ENCODE measurements at places on chromosomes 12 and 14.

DNA sequence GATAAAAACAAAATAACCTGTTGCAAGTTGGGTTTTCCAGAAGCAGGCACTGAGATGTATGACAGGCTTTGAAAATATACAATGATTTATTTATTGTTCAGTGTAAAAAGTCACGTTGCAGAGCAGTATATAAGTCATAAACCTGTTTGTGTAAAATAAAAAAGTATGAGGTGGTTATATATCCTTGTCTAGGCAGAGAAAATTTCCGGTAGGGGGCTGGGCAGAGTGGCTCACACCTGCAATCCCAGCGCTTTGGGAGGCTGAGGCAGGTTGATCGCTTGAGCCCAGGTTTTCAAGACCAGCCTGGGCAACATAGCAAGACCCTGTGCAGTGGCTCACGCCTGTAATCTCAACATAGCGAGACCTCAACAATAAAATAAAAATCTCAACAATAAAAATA, 16.2 kb upstream of the PPP1CC start:
- no peak for DNase-seq

- DNase-seq: no peak
These were observed 94.3 kb downstream of the FUT8 start for GRCh38 chr14:65506801-65507200.

DNA sequence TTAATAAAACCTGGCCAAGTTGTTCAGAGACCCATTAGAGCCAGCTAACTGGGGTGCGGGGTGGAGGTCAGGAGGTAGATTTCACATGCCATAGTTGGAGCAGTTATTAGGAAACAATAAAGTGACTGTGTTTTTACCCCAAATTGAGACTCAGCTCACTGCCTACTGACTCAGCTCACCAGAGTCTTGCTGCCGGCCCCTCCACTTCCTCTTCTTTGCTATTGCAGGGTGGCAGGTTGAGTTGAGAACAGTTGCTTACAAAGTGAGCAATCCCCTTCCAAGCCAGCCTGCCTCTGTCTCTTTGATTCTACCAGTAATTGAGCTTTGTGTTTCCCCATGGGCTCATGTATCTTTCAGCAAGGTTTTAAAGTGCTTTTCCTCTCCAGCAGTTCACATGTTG, 12.9 kb downstream of the ST8SIA1 start:
- DNase-seq: no peak

DNA sequence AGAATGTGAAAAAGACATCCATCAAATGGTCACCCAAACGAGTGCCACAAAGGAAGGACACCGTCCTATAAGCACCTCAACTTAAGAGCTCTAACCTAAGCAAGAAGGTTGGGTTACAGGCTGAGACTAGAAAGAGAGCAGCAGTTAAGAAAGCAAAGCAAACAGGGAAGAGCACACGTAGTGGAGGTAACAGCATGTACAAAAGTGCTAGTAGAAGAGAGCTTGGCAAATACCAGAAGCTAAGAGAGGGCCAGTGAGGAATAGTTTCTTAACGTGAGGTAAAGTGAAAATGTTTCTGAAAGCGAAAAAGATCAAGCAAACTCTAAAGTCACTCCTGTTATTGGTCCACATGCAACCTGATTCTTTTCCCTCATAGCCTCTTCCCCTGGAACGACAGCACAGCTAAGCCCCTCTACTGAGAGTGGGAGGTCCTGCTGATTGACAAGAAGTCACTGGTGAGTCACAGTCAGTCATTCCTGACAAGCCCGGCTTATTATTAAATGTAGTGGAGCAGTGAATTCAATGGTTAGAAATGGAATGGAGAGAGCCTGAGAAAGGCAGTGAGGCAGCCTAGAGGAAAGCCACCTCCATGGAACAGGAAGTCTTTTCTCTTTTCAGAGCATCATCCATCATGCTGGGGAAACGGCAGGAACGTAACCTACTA, 204.4 kb downstream of the SLC25A21 start:
- DNase-seq: no peak

DNA sequence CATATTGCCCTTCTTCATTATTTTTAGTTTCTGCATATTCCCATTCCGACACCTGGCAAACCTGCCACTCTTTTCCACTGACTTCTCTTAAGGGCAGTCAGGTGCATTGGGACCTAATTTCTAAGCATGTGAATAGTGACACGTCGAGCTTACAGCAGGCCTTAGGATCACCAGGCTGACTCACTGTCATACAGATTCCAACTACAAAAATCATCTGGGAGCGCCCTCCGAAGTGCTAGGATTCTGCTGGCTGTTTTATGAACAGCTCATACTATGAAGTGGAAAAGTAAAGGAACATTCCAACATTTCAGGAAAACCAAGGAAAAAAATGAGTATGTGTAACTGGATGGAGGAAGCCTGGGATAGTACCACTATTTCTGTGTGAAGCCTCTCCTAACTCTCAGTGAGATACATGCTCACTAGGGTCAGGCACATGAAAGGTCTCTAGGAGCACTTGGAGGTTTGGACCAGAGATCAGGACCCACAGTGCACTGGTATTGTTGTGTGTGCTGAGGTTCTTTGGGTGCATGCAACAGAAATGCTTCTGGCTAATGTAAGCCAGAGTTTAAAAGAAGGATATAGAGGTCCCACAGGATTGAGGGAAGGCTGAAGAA, 257.4 kb downstream of the ZFP36L1 start:
- DNase-seq: no peak

- no peak for DNase-seq
These were observed 25.6 kb upstream of the NFYB start for GRCh38 chr12:104163631-104164030.

GRCh38 chr12:15806826-15807225, 17.6 kb upstream of the EPS8 start:
- DNase-seq: no peak

DNA sequence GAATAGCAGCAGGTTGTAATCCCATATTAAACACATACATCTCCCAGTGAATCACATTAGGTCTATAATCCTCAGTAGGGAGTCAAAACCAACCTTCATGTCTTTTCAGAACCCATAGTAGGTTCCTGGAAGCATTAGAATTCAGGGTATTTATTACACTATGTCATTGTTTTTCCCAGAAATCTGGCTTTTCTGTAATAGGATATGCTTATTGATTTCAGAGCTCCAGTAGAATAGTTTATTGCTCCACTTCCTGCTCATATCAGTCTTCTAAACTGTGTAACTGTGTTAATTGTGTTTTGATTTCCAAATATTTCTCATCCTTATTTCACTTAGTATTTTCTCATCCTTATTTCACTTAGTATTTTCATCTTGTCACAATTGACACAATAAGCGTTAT, 268.0 kb downstream of the CCDC59 start:
- DNase-seq: no peak

DNA sequence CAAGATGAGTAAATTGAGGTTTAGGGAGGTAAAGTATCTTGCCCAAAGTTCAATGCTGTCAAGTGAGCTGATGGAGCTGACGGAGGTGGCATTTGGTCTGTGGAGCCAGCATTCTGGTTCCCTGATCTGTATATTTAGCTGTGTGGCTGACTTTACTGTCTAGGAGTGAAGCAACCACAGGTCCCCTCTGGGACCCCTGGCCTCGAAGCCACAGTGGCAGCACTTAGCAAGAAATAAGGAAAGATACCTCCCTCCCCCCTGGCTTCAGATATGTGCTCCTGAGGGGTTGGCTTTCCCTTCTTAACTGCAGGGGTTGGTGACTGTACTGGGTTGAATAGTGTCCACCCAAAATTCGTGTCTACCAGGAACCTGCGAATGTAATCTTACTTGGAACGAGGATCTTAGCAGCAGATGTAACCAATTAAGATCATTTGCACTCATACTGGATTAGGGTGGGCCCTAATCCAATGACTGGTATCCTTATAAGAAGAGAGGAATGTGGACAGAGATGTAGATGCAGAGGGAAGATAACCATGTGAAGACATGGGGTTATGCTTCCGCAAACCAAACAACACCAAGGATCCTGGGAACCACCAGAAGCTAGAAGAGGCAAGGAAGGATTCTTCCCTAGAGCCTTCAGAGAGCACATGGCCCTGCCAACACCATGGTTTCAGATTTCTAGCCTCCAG, 2.0 kb upstream of the ACVR1B start:
- DNase-seq: no peak

DNA sequence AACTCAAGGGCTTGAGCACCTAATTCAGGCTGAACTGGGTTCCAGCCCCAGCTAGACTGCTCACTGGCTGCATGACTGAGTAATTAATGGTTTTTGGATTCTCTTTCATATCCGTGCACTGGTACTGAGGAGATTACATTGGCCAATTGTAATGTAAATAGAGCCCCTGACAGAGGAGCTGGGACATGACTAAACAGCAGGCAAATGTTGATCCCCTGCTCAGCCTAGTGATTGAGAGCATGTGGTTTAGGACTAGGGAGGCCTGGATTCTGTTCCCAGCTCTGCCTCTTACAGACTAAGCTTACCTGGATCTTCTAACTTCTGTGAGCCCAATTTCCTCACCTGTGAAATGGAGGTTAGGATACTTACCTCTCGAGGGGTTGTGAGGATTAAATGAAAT, 204.3 kb downstream of the ESR2 start:
- no peak for DNase-seq

DNA sequence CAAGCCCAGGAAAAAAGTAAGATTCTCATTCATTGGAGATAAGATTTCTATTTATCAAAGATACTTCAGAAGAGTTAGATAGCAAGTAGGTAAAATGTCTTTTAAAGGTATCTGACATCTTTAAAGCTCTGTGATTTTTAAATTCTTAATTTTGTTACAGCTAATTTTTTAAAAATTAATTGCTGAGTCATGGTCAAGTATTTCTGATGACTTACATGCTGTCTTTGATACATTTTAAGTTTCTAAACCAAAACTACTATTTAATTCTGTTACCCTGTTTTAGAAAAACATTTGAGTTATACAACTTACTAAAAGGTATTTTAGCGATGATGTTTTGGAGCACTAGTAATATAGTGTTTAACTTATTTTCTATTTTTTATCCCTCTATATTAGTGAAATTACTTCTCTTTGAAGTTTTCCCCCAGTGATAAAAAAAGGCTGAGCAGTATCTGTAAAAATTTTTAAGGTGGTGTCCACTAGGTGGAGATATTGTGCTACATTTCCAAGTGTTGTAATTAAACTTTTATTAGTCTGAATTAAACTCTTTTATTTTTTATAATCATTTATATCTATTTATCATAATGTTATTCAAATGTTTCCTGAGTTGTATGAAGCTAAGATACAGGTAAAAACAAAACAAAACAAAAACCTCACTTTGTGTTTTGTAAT, 11.5 kb downstream of the ALG10 start:
- no peak for DNase-seq

GRCh38 chr12:104670439-104671408, 214.0 kb downstream of the CHST11 start:
- DNase-seq: no peak

- DNase-seq: no peak
These were observed 19.0 kb downstream of the PTGER2 start for GRCh38 chr14:52333108-52333507.

DNA sequence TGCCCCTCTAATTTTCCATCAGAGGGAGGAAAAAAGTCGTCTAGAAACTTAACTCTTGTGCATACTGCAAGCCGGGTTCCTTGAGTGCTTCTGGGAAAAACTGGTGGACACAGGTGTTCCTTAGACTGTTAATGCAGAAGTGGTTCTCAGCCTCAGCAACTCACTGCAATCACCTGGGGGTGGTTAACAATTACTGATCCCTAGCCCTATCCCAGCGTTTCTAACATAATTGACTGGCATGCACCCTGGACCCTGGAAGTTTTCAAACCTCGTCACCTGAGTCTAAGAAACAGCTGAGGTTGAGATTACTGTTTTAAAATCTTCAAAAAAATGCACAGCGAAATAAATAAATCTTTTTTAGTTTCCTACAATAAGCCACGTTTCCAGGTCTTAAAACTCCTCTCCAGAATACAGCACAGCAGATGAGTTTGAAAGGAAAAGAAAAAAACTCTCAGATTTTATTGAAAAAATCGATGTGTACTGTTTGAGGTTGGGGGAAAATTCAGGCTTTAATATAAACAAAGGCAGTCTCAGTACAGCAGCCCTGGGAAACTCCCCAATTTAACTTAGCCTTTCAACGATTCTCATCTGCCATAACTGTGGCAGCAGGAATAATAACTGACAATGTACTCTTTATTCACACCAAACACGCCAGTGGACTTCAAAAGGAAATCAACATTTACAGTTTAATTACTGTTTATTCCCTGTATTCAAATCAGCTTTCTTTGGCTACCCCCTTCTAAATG, 45.4 kb downstream of the PHLDA1 start:
- DNase-seq: no peak

GRCh38 chr12:123071099-123071800, 79.6 kb downstream of the PITPNM2 start:
- DNase-seq: no peak

- DNase-seq: no peak
These were observed 573 bp upstream of the SUSD6 start for GRCh38 chr14:69610874-69611171.

DNA sequence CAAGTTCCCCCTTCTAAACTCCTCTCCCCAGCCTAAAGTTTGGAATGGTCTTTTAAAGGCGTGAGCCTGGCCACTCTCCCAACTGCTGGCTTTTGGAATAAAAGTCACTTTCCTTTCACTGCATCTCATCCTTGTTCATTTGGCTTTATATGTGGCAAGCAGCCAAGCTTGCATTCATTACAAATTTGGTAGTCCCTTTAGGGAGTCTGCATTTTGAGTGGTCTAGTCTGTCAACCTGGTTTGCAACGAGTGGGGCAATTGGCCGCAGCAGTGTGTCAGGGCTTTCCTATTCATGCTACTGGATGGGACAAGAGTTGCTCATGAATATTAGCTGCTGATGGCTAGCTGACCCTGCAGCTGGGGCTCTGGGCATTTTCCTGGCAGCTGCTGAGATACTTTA, 57.0 kb downstream of the CATSPERB start:
- DNase-seq: no peak

All from activated T-cell treated with anti-CD3 and anti-CD28 coated beads, Interleukin-2, amount 50 U/mL, for 1 hour (primary cell).